ENCODE measurements at places on chromosomes 6 and 20.

DNA sequence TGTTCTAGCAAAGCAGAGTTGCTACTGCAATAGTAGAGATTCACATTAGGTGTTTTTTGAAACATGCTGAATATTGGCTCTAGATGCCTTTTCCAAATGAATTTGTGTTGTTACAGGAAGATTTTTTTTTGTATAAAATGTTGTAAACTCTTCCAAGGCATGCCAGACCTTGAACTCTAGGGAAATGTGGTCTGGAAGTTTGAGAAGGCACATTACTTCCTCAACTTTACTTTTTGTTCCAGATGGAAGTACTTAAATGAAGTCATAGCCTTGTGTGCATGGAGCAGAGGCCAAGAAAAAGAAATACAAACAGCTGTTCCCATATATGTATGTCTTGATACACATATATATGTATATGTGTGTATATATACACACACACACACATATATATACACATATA lies 585.7 kb upstream of the MARCKS start:
- no peak for DNase-seq

DNA sequence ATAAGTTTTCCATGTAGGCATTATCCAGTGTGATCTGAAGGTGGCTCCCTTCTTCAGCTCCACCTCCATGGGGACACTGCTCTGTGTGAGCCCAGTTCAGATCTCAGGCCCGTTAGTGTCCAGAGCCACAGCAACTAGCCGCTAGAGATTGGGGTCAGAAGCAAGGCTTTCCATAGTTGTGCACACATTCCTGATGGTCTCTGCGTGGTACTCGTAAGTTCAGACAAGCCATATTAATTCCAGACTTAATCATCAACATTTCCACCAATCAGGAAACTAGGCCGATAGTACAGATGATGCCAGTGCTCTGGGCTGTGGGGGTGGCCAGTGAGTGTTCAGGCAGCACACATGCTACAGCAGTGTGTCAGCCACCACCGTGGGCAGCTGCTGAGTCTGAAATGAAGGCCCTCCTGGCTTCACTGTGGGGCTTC lies 17.5 kb upstream of the SYNCRIP start:
- DNase-seq, result no peak

- DNase-seq, result no peak
These were observed 54.2 kb downstream of the TBC1D7 start for GRCh38 chr6:13273931-13274706.

GRCh38 chr6:105174512-105174911 lies 5.3 kb downstream of the POPDC3 start:
- no peak for DNase-seq

DNA sequence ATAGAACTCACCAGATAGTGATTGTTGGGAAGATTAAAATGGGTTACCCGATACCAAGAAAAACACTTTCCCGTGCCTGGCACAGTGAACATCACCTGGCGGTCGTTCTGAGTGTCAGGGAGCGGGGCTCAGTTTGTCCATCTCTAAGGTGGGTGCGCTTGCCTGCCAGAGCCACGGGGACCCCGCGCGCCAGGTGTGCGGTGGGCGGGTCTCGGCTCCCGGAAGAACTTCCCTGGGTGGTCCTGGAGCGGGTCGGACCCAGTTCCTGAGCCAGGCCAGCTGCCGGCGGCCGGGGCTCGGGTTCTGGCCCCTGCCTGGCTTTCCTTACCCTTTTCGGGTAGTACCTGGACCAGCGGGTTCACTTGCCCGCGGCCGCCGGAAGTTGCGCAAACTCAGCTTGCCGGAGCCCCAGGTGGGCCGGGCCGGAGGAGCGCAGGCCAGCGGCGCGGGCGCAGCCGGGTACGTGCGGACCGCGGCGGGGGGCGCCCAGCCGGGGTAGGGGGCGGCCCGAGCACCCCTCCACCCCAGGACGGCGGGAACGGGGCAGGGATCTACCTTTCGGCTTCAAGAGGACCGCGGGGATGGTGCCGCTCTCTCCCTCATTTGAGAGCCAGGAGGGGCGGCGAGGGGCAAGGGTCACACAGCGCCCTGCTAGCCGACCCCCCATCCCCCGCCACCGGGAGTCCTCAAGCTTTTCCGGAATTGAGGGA lies 7.5 kb downstream of the FAM110A start:
- peak; percentile 22 for DNase-seq

GRCh38 chr6:25458485-25458884 lies 179.3 kb downstream of the CARMIL1 start:
- no peak for DNase-seq

GRCh38 chr6:119514345-119514744 lies 164.8 kb upstream of the MAN1A1 start:
- DNase-seq, result no peak

- no peak for DNase-seq
These were observed 44.1 kb downstream of the NHSL1 start for GRCh38 chr6:138454981-138455706.

DNA sequence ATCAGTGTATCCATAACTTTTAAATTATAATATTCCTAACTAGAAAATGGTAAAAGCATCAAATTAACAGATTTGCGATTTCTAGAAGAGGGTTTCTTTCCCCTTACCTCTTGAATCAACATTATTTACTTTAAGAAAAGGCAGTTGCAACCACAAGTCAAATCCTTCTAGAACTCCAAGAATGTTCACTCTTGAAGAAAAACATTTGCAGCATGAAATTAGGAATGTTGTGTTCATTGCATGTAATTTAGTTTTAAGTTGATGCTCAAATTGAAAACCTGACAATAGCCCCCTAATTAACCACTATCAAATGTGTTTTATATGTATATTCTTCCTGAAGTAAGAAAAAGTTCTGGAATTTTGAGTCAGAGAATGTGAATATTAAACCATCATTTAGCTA lies 2.3 kb upstream of the REV3L start:
- DNase-seq, result no peak

GRCh38 chr20:13165203-13165602 lies 55.9 kb upstream of the ISM1 start:
- DNase-seq, result no peak

GRCh38 chr6:168615837-168616236 lies 174.9 kb downstream of the SMOC2 start:
- DNase-seq, result no peak

DNA sequence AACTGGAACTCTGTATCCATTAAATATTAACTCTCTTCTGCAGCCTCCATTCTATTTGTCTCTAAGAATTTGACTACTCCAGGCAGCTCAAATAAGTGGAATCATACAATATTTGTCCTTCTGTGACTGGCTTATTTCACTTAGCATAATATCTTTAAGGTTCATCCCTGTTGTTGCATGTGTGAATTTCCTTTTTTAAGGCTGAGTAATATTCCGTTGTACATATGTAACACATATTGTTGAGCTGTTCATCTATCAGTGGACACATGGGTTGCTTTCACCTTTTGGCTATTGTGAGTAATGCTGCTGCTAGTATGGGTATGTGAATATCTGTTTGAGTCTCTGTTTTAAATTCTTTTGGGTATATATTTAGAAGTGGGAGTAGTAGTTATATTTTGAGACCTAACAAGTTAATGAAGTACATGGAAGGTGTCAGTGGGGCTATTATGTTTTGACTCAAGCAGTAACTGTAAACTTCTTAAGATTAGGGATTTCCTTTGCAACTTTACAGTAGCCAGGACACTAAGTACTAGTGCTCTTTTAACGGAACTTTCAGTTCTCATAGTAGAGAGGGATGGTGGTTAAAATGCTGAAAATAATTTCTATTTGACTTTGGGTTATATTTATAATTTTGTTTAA lies 29.7 kb upstream of the TMEM217 start:
- no peak for DNase-seq

DNA sequence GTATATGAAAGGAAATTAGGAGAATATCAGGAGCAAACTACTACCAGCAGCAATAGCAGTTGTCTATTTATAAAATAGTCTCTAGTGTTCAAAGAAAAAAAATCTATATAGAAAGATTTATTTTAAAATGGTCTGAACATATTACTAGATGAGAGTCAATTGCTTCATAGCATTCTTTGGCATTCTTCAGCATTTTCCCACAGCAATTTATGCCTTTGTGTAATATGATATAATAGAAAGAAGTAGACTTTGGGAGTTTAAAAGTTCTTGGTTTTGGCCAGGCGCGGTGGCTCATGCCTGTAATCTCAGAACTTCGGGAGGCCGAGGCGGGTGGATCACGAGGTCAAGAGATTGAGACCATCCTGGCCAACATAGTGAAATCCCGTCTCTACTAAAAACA lies 157.0 kb upstream of the PLN start:
- no peak for DNase-seq

DNA sequence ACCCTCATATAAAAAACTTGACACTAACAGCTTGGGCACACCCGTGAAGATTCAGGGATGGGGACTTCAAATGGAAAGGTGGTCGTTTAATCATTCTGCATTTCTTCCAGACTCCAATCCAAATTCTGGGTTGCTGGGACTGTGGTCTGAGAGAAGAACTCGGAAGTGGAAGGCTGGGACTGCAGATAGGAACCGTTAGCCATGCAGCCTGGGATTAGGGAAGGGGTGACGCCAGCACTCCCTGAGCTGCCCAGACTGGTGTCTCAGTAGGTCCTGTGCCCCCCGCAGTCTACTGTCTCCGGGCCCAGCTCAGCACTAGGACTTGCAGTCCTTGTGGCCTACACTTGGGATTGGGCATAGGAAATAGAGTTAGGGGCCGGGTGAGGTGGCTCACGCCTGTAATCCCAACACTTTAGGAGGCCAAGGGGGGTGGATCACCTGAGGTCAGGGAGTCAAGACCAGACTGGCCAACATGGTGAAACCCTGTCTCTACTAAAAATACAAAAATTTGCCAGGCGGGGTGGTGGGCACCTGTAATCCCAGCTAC lies 511 bp upstream of the CLIC1 start:
- DNase-seq, result no peak

GRCh38 chr6:92180090-92180489 lies 1239.3 kb downstream of the EPHA7 start:
- no peak for DNase-seq

GRCh38 chr6:56445818-56446217 lies 196.9 kb downstream of the DST start:
- no peak for DNase-seq

DNA sequence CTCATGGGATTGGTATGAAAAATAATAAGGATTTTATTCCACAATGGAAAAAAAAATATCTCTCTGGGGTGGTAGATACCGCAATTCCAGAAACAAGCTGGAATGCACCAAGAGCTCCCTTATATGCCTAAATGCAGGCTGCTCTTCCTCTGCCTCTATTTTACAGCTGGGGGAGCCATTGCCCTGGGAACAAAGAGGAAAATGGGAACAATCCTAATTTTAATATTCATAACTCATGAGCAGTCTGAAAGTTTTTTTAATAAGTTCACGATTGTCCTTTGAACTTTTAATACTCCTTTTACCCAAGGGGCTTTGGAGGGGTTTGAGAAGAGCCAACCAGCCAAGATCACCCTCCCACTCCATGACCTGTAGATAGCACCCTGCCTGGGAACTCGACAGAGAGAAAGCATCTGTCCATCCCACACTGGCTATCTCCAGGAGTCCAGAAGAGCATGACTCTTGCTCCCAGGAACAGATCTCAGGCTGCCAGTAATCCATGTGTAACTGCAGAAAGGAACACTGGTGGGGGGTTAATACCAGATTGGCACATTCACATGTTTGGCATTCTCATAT lies 74.7 kb downstream of the CD83 start:
- DNase-seq, result no peak

DNA sequence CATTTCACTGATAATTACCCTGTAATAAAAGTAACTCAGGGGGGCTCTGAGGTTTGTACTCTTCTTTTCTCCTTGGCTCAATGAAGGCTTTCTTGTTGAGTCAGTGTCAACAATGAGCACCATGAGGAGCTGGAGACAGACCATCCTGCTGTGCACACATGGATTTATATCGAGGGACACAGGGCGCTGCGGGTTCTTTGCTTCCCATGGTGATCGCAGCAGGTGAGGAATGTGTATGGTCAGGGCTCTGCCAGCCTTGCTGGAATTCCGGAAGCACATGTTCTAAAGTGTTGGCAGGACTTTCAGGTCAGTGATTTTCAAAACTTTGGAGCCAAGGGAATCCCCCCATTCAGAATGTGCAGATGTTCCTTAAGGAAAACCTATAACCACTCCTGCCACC lies 27.1 kb downstream of the SMOC2 start:
- DNase-seq, result no peak

GRCh38 chr20:9177278-9177677 lies 108.4 kb downstream of the PLCB4 start:
- no peak for DNase-seq

GRCh38 chr6:44856479-44856878 lies 469.0 kb downstream of the CDC5L start:
- no peak for DNase-seq

GRCh38 chr6:156597095-156597494 lies 180.1 kb upstream of the ARID1B start:
- DNase-seq, result no peak

GRCh38 chr20:11077226-11077625 lies 403.4 kb upstream of the JAG1 start:
- DNase-seq, result no peak

DNA sequence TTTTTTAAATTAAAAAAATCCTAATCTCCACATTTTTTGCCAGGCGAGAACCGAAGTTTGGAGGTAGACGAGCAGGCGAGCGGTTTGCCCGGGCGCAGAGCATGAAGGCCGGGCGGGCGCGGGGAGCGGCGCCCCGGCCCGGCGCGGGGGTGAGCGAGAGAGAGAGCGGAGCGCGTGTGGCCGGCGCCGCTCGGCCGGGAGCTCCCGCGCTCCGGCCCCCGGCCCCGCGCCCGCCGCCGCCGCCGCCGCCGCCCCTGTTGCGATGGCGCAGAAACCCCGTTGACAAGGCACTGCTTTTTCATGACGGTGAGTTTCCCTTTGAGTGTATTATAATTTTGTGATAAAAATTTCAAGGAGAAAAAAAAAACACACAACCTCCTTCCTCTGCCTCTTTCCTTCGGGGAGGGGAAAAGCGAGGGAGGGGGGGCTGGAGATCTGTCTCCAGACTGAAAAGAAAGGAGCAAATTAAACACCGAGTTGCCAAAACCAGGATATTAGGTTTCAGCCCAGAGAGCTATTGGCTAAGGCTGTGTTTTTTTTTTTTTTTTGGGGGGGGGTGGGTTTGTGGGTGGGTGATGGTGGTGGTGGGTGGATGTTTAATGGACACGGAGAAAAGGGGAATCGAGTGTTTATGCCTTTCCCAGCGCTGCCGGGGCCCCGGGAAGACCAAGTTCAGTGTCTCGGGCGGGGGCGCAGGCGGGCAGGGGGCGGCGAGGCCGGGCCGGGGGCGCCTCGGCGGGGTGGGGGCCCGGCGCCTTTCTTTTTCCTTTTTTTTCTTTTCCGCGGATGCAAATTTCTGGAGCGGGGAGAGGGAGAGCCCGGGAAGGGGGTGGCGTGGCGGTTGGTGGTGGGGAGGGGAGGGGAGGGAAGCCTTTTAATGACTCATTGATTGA lies at the start of gene BICRAL:
Gene BICRAL, plus strand, starts transcription at position 257 of the 893 bp plus-strand sequence. CDS start 39,971 bp downstream, outside the sequence.
- DNase-seq, result peak; percentile 89

GRCh38 chr6:71855406-71855805 lies 30.9 kb upstream of the RIMS1 start:
- peak; percentile 8 for DNase-seq

DNA sequence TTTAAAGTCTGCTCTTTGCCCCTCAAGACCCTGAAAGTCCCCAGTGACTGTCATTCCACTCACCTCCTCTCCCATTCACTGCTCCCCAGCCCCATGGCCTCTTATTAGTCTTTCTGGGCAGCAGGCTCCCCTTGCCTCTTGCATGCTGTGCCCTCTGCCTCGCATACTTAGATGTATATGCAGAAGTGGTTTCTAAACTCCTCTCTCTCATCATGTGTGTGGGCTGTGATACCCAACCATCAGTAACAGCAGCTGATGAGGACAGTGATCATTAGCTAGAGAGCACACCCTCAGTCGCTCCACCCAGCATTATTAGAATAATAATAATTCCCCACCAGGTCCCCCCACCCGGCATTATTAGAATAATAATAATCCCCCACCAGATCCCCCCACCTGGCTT lies 14.5 kb downstream of the PKIG start:
- DNase-seq, result no peak

GRCh38 chr6:53168516-53169267 lies 20.1 kb upstream of the GCM1 start:
- DNase-seq, result no peak

All from NCI-H748 treated with DMSO at 0.1 percent for 48 hours (cell line).